Panc1 (cell line): ENCODE measurements at places on chromosomes 1 and 21. TPM values are rescaled to one million over a fixed set of nuclear protein-coding genes. Genes with fewer than 3 reads are reported as not detected.

PPFIA4 gene
- total RNA-seq: 1.9 TPM

MSH4 gene
- 0.26 TPM for total RNA-seq

NBL1 gene
- total RNA-seq: 191 TPM

GNAT2 gene
- total RNA-seq: 0.44 TPM

CLIC4 gene
- total RNA-seq: 123 TPM
